Activated gamma-delta T cell (primary cell): ENCODE measurements at places on chromosomes 5 and 9.

DNA sequence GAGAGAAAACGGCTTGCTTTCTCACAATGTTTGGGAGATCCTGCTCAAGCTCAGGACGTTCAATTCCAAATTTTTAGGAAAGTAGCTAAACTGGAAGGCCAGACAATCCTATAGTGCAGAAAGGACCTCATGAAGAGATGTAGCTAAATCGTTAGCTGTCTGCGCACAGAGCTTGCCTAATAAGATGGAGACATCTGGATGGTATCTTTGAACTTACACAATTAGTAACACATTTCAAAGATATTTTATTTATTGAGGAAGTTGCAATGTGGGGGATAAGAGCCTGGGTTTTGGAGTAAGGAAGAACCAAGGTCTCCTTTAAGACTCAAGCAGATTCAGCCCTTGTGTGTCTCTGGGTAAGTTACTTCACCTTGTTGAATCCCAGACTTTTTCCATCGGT, 28.6 kb upstream of the RAB14 start:
- no peak for DNase-seq

GRCh38 chr9:133227242-133227860, 18.3 kb upstream of the OBP2B start:
- no peak for DNase-seq

DNA sequence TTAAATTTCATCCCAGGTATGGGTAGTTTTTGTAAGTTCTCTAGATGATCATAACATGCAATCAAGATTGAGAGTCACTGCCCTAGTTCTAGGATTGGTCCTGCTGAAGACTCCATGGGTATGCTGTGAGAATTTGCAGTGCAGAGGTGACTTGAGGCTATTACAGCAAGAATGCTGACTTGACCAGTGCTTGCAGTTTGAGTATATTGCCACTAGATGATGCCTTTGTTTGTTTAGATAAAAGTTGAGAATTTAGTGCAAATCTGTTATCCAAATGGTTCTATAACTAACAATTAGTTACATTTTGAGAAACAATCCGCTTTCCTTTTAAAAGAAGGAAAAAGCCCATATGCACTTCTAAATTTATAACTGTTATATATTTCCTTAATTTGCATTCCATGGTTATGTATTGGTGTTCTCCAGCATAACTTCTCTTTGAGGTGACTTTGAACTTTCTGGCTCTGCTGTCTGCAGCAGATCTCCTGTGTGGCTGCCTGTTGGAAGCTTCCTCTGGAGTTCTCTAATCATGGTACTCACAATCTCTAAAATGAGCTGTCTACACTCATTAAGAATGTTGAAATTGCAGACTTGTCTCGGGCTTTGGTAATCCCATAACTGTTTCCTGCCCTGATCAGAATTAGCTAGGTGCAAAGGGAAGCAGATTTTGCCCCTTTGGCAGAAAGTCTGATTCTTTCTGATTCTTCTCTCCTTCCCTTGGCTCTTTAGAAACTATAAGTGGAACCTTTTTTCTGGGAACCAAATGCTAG, 24.9 kb downstream of the MELK start:
- DNase-seq: no peak

- no peak for DNase-seq
These were observed 153.6 kb downstream of the SNX18 start for GRCh38 chr5:54671111-54671531.

DNA sequence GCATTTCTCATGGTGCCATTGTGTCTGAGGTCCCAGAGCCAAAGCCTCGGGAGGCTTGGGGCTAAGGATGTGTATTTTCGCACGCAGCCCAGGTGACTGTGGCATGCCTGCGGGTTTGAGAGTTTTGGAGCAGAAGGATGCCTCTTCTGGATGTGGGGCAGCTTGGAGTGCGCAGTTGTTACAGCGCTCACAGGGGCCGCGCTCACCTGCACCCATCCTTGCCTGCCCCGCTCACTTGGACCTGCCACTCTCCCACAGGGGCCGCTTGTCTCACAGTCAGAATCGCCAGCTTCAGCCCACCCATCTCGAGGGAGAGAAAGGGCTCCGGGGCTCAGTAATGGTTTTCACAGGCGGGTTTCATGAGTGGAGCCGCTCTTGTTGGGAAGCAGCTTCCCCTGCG, 132.9 kb downstream of the MVB12B start:
- DNase-seq: no peak
